Stimulated activated CD4-positive, alpha-beta T cell treated with anti-CD3 and anti-CD28 coated beads, Interleukin-1b, Interleukin-23, amount 100 ng/mL, for 48 hours (primary cell): ENCODE measurements at places on chromosomes 11 and 22.

DNA sequence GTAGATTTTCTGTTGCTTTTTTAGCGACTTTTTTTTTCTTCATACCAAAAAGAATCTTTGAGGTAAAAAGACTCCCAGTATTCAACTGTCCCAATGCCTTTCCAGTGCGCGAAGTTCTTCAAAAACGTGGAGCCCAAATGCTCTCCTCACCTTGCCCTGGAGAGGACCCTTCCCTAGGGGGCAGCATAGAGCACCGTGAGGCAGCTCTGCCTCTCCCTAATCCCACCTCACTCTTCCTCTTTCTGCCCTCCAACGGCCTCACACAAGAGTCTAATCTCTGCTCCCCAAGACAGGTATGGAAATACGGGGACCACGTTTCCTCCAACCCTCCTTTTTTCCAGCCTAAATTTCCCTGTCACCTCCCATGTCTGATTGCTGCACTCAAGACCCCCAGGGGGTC lies 117.5 kb upstream of the ALX4 start:
- peak; percentile 3 for DNase-seq

DNA sequence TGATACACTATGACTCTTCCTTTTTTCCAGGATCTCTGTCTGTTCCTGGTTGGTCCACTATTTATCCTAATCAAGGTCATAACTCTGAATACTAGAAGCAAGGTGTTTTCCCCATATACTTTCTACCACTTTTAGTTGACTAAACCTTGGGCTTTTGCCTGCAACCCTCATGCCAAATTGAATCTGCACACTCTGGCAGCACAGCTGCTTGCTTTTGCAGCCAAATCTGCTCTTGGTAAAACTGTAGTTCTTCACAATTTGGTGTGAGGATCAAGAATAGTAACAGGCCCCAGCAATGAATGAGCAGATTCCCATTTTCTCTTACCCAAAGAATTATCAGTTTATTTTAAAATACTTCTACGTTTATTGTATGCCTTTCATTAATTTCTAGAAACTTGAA lies 586.5 kb upstream of the CNTN5 start:
- no peak for DNase-seq

- no peak for DNase-seq
Observed at GRCh38 chr22:28440592-28441390, 238.8 kb downstream of the TTC28 start.

- no peak for DNase-seq
Observed at GRCh38 chr11:109945626-109946321, 147.4 kb upstream of the ZC3H12C start.

DNA sequence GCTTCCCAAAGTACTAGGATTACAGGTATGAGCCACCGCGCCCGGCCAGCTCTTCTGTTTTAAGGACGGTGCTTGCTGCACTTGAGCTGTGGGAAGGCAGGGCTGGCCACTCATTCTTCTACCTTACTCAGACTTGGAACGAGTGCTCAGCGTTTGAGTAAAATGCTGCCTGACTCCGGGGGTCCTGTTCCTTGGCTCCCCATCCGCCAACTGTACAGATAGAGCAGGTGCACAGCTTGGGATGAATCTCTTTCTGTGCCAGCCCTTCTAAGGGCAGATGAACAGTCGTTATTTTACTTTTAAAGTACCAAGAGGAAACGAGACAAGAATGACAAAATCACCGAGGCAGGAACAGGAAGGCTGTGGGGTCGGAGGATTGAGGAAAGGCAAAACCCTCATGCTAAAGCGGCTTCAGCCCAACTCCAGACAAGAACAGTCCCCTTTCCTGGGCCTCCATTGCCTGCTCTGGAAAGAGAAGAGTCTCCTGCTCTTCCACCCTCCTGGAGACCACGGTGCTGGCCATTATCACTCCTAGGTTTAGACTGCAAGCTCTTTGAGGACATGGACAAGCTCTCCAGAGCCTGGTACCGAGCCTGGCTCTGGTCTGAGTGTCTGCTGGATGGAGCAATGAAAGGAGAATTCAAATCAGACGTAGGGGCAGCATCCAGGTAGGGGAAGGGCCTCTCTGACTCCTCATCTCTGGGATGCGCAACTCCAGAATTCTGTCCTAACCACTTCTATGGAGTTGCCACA lies 1.1 kb upstream of the SUN2 start:
- DNase-seq, result peak; percentile 54

DNA sequence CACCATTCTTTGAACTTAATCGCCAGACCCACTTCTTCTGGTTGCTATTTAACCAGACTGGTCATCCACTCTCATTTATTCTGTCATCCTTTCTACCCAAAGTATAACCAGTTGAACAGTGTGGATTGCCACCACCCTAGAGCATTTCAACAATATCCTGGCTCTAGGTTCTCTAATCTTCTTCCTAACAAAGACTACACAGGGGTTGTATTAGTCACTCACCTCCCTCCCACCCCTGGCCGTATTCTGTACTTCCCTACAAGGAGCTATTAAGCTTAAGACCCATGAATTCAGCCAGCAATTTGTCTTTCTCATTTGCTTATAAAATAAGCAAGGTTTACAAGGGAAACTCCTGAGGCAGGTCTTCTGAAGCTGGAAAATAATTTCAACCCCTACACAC lies 46.9 kb upstream of the CEP126 start:
- no peak for DNase-seq

DNA sequence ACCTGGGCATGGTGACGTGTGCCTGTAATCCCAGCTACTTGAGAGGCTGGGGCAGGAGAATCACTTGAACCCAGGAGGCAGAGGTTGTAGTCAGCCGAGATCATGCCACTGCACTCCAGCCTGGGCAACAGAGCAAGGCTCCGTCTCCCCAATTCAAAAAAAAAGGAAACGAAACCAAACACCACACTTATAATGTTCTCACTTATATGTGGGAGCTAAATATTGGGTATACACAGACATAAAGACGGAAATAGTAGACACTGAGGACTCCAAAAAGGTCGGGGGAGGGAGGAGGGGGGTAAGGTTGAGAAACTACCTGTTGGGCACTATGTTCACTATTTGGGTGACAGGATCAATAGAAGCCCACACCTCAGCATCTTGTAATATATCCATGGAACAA lies 94.3 kb downstream of the GAB2 start:
- no peak for DNase-seq

GRCh38 chr11:15006139-15006759 lies 34.1 kb upstream of the CALCA start:
- DNase-seq, result no peak

- DNase-seq, result no peak
Observed at GRCh38 chr11:75894036-75894585, 79.1 kb downstream of the UVRAG start.

- DNase-seq, result no peak
Observed at GRCh38 chr11:94873916-94874540, 99.3 kb downstream of the CWC15 start.

DNA sequence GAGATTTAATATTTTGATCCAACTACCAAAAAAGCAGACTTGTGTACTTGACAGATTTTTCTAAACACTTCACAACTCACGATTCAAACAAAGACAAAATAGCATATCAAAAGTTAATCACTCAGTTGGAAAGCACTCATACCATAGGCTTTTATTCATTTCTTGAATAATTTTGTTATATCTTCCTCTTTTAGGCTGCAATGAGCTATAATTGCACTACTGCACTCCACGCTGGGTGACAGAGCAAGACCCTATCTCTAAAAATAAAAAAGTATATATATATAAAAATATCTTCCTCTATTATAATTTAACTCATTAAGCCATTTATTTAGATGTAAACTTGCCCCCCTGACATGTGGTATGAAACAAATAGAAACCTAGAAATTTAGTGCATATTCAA lies 19.9 kb downstream of the SC5D start:
- no peak for DNase-seq

DNA sequence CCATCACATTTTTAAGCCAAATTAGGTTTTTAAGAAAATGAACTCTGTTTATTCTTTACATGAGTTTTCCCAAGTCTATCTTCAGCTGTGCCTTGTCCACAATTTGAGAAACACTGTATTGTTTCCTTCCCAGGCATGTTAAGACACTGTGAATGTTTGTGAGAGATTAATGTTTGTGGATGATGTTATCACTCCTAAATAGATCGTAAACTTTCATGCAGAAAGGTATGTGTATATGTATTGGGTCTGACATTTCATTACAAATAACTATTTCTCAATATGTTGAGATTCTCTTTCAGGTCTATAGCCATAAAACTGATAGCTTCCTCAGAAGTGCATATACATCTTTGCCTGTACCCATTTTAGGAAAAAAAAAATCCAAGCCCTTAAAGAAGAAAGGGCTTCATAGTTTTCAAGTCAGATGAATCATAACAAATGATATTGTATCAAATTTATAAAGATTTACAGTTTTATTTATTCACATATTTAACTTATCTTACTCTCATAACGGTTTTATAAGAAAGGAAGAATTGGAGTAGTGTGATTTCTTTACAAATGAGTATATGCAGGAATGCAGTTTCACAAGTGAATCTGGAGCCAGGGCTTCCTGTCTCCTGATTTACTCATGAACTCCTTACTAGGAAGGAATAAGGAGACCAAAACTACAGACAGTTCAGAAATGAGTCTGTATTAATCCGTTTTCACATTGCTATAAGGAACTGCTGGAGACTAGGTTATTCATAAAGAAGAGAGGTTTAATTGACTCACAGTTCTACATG lies 11.2 kb downstream of the OR8D1 start:
- DNase-seq, result no peak

DNA sequence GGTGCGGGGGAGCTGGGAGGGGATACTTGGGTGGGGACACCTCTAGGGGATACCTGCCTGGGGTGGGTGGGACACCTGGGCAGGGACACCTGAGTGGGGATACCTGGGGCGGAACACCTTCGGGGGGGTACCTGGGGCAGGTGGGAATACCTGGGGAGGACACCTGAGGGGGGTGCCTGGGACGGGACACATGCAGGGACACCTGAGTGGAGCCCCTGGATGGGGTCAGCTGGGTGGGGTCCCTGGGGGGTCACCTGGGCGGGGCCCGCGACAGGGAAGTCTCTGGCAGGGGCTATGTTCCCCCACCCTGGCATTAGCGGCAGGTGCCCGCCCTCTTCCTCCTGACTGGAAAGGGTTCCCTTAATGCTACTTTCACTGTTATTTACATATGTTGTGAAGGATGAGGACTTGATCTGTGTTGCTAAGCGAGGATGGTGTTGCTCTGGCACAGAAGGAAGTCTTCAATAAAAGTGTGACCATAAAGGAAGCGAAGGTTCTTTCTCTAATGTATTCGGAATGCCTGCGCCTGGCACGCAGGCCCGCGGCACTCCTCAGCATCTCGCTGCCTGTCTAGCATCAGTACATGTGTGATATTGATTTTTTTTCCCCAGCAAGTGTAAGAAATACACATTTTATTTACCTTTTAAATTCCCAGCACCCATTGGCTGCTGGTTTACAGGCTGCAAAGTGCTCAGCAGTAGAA lies 801.7 kb downstream of the BRD1 start:
- no peak for DNase-seq

GRCh38 chr11:26780376-26781085 lies 58.7 kb upstream of the SLC5A12 start:
- DNase-seq, result no peak

GRCh38 chr11:102447193-102447592 lies 5.4 kb downstream of the TMEM123 start:
- DNase-seq, result no peak

- DNase-seq, result no peak
Observed at GRCh38 chr11:83628622-83629355, 342.6 kb upstream of the CCDC90B start.

DNA sequence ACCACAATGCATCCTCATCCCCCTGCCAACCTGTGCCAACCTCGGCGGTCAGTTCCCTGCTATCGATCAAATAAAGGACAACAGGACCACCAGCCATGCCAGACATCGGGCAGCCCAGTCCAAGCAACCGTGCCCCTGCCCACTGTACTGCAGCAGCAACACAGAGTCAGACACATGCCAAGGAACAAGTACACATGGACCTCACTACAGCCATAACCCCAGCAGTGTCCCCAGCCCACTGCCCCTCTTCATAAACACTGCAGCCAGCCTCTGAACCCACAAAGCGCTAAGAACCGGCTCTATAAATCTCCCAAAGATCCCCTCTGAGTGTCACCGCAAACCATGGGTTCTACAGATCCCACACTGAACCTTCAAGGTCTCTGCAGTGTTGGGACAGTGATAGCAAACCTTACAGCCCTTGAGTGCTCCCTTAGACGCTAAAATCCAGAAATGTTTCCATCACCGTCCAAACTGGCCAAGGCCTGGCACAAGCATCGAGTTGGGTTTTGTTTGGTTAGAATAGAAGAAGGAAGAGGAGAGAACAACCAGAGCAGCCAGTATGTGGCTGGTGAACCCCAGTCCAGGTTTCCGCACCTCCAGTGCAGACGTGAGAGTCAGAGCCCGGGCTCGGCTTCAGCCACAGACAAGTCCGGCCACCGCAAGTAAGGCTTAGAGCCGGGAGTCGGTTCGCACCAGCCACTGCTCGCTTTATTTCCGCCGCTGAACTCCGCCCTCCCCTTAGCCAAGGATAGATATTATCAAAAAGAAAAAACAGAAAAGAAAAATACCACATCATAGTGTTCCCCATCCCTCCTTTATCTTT lies 7.9 kb downstream of the PAX6 start:
- DNase-seq, result no peak

DNA sequence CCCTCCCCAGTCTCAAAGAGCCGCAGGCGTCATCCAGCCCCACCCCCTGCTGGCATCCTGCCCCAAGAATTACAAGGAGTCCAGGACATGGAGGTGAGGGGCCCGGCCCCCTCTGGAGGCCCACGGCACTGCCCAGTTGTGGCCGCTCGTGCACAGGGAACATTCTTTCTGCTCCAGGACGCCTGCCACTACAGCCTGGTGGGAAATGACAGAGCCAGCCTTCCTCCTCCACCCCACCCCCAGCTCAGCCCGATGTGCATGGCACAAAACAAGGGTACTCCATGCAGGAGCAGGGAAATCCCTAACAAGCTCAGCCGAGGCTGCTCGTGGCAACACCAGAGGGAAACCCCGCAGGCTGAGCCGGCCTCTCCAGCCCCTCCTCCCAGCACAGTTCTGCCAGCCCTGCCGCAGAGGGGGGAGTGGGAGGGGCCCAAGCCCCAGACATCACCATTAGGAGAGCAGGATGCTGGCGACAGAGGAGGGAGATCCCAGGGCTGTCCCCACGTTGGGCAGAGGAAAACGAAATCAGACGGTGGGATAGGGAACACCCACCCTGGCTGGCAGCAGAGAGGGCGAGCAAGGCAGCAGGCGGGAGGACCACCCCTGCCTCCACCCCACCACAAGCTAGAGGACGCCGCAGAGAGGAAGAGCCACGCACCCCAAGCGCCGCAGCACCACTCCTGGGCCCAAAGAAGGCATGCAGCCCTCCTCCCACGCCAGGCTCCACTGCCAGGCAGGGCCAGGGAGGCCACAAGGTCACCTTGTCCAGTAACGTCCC lies 10.0 kb downstream of the IGSF9B start:
- peak; percentile 21 for DNase-seq

DNA sequence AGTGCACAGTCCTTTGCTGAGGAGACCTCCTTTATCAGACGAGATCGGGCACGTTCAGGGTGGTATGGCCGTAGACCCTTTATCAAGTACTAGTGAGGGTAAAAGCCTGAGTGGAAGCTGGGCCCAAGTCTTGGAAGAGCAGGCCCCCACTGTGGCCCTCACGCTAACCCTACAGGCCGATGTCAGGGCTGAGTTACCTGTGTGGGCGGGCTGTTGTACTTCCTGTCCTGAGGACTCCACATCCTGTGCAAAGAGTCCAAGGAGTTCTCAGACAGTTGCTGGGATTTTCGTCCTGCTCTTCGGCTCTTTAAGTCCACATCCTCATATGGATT lies 34.9 kb downstream of the RPL27A start:
- DNase-seq, result no peak

- DNase-seq, result no peak
Observed at GRCh38 chr22:37677493-37677974, 2.1 kb downstream of the LGALS1 start.

- no peak for DNase-seq
Observed at GRCh38 chr11:70595452-70595851, 197.1 kb downstream of the CTTN start.

- no peak for DNase-seq
Observed at GRCh38 chr22:39647836-39648629, 77.5 kb downstream of the CACNA1I start.
